Astrocyte of the hippocampus (primary cell): ENCODE measurements at places on chromosomes 12 and 14.
A peak's percentile ranks its signal among the peaks of the same experiment; 100 is the strongest.

DNA sequence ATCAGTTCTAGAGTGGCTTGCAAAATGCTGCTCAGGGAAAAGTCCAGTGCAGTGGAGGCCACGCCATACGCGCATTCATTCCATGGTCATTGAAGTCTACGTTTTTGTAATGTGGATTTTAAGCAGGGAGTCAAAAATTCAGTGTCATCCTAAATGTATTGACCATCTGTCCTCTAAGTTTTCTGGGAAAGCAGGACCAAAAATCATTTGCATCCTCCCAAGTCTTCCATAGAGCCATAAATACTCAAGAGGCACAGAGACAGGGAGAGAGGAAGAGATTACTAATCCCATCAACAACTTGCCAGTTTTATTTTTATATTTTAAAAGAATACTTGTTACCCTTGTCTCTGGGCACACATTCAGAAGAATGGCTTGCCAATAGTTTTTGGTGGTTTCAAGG lies 36.9 kb downstream of the RHOJ start:
- no peak for DNase-seq

DNA sequence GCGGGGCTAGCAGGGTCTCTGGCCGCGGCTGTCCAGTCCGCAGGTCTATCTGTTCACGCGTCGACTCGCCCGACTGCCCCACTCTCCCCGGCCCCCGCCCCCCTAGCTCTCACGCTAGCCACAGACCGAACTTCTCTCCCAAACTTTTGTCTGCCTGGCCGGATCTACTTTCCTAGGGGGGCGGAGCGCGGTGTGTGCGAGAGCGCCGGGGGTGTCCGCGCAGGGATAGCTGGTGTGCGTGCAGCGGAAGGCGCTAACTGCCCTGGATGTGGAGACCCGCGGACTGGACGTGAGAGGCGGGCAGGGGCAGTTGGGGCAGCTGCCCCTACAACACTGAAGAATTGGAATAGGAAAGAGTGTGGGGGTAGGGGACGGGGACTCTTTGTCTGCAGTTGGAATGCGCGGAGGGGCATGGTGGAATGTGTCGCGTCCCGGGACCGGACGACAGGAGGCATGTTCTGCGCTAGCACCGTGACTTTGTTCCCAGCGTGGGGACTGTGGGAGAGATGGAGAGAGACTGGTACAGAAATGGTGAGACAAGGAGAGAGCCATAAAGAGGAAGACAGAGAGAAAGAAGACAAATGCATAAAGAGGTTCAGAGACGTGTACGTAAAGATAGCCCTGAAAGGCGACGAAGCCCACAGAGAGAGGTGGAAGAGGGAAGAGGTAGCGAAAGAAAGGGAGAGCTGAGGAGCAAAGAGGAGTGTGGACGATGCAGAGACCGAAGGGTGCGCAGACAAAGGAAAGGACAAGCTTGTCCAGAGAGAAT lies at the start of gene AJUBA:
Gene AJUBA (minus strand): TSS at position 75 of the 769 bp plus-strand sequence. CDS start 285 bp downstream, outside the sequence.
- DNase-seq, result peak; percentile 97

DNA sequence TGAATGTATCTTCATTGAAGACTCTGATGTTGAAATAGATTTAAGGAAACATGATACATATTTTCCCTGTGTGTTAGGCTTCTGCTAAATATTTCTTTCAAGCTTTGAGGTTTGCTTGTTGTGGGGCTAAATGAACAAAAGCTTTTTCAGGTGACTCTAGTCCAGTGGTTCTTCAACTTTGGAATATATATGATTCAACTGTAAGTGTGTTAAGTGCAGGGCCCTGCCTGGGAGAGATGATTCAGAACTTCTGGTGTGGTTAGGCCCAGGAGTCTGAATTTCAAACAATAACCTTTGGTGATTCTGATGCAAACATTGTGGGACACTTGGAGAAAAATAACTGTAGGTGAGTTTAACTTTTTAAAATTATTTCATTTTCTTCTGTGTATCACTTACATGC lies 93.0 kb downstream of the TRHDE start:
- DNase-seq, result no peak

DNA sequence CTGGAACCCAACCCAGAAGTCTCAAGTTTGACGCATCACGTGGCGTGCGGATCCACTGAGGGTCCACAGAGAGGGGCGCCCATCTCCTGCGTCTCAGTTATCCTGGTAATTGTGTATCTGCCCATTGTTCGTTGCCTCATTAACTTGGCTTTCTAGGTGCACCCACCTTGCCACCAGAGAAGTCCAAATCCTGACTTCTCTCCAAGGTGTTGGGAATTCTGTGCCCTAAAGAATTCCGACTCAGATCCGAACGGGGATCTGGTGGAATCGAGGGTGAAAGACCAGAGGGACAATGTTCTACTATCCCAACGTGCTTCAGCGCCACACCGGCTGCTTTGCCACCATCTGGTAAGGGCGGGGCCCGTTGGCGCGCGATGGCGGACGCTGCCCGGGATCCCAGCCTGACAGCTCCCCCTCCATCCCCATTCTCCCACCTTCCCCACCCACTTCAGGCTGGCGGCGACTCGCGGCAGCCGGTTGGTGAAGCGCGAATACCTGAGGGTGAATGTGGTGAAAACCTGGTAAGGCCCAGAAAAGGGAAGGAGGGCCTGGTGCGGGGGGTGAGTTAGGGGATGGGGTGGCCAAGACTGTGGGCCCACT lies 481 bp downstream of the REC8 start:
- DNase-seq, result peak; percentile 58

GRCh38 chr12:117854339-117855012 lies 114.3 kb downstream of the KSR2 start:
- peak; percentile 63 for DNase-seq

DNA sequence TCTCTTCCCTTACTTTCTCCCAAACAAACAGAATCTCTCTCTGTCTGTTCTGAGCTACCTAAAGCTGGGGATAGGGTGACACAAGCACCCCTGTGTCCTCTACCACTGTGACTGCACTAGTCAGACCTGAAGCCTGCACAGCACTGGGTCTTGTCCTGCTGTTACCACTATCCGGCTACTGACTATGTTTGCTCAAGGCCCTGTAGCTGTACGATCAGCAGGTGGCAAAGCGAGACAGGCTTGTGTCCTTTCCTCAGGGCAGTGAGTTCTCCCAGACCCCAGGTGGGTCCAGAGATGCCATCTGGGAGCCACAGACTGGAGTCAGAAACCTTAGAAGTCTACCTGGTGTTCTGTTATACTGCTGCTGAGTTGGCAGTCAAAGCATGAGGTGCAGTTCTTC lies 116.4 kb downstream of the NUBPL start:
- no peak for DNase-seq

DNA sequence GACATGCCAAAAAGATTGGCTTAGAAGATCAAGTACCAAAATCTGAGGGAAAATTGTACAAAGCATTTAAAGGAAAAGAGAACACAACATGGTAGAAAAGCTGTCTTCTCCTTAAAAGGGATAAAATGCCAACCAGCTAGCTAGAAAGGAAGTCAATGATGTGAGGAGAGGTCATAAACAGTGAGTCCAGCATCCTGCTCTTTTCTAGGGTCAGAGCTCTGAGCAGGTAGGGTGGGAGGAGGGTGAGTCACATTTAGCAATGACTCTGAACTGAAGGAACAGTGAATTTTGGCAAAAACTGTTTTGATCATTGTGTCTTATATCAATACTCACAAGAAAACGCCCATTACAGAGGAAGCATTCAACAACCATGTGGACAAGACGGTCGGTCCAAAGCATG lies 322.3 kb downstream of the DAD1 start:
- no peak for DNase-seq

GRCh38 chr14:91229743-91230200 lies 14.7 kb downstream of the GPR68 start:
- peak; percentile 74 for DNase-seq
